ENCODE measurements at places on chromosomes 16 and 17.

DNA sequence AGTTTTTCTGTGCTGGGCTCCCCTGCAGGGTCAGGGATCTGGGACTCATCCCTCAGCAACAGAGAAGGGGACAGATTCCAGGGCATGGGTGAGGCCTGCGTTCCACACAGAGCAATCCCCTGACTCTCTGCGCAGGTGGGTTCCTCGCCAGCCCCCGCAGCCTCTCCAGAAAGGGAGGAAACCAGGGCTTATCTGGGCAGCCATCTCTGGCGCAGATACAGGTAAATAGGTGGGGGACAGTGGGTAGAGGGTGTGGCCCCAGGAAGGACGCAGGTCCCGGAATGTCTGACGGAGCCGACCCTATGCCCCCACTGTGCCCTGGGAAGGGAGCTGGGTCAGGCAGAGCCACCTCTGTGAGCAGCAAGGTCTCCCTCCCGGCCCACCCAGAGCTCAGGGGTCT is 23.2 kb downstream of the PIEZO1 start:
- no peak for DNase-seq

DNA sequence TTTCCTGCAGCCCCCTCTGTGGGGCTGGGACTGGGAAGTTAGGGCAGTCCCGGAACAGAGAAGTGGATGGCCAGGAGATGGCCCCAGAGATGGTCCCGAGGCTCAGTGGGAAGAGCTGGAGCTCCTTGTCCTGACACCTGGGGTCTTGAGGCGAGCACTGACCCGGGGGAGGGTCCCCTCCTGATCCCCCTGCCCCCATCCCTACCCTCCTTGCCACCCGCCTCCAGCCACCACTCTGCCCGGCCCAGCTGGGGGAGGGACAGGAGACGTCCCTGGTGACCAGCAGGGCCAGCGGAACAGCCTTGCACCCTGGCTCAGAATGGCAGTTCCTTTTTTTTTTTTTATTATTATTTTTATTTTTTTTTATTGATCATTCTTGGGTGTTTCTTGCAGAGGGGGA is 13.9 kb upstream of the RNF213 start:
- DNase-seq, result no peak

GRCh38 chr16:54946909-54947308 is 16.2 kb downstream of the IRX5 start:
- no peak for DNase-seq

DNA sequence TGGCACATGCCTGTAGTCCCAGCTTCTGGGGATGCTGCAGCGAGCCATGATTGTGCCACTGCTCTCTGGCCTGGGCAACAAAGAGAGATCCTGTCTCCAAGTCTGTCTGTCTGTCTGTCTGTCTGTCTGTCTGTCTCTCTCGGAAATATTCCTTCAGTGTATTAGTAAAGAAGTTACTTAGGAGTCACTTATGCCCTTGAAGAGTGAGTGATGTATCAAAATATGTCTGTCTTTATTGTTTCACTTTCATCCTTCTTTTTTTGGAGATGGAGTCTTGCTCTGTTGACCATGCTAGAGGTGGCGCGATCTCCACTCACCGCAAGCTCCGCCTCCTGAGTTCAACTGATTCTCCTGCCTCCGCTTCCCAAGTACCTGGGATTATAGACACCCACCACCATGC is 410.5 kb downstream of the WWOX start:
- no peak for DNase-seq

DNA sequence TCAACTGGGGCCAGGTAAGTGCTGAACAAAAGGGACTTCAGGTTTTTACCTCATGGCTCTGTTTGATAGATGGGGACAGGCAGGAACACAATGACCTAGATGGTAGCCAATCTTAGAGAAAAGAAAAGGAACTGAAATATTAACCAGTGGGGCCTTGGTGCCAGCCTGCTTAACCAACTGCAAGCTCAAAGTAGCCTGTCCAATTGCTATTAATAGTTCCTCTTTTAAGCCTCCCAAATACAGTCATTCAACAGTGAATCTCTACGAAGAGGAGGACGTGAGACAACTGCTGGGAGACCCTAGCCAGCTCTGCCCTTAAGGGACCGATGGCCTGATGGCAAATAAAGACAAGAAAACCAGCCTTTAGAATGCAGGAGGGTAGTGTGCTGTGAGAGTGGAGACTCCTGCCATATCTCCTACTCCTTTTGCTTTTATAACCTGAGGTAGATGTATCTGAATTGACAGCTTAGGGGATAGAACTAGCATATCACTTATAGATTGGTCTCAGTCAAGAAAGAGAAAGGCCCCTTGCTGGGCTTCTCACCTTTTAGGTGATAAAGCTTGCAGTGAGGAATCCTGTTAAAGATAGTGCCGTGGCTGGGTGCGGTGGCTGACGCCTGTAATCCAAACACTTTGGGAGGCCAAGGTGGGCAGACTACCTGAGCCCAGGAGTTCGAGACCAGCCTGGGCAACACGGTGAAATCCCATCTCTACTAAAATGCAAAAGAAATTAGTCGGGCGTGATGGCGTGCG is 28.3 kb downstream of the ARSG start:
- no peak for DNase-seq

GRCh38 chr17:34437188-34437587 is 74.2 kb upstream of the CCL1 start:
- no peak for DNase-seq

GRCh38 chr17:50149417-50150353 is 792 bp downstream of the PPP1R9B start:
- DNase-seq, result peak; percentile 76

DNA sequence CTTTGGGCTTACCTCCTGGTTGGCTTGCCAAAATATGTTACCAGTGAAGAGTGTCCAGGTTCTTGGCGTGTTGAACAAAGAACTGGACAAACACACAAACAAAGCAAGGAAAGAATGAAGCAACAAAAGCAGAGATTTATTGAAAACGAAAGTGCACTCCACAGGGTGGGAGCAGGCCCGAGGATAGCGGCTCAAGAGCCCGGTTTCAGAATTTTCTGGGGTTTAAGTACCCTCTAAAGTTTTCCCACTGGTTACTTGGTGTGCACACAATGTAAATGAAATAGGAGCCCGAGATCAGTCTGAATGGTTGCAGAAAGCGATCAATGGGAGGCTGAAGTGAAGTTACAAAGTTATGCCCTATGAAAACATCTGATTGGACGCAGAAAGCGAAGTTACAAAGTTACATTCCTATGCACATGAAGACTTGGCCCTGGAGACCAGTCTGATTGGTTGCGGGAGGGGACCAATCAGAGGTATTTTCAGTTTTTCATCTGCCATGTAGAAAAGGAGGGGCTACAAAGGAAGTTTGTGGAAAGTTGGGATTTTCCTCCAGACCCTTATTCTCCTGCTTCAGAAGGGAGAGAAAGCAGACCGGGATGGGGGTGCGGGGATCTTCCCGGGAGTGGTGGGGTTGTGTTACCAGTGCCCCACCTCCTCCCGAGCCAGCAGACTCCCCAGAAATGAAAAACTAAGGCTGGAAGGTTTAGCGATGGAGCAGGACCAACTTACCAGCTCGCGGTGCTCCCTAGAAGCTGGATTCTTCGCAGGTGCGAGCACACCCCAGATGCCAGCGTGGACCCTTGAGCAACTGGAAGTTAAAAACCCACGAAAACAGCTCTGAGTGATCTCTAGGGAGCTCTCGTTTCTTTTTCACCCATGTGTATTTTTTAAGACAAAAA is at the start of gene SLFN12:
Gene SLFN12, minus strand, starts transcription at position 325 of the 899 bp plus-strand sequence. CDS start 9,472 bp downstream, outside the sequence.
- DNase-seq, result peak; percentile 11

GRCh38 chr17:44914148-44914547 is 1.2 kb downstream of the GFAP start:
- no peak for DNase-seq

GRCh38 chr16:72394526-72394925 is 222.6 kb upstream of the PMFBP1 start:
- no peak for DNase-seq

DNA sequence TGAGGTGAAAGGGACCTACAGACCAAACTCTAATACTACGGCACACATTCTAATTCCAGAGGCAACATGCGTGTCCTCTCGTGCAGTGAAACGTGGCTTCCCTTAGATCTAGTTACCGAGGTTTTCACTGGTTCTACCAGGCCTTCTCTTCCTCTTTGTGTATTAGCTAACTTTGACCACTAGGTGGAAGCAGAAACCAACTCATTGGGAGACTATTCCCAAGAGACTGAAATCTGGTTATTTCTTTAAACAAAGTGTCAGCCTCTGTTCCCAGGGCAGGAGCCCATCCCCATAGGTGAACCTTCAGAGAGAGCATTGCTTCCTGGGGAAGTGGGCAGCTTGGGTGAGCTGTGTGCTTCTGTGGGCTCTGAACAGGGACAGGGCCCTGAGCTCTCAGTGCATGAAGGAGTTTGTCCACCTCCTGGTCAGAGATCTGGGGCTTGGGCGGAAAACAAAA is 19.7 kb upstream of the RCVRN start:
- peak; percentile 14 for DNase-seq

- DNase-seq, result no peak
Observed at GRCh38 chr16:14109077-14109775, 38.1 kb downstream of the MRTFB start.

DNA sequence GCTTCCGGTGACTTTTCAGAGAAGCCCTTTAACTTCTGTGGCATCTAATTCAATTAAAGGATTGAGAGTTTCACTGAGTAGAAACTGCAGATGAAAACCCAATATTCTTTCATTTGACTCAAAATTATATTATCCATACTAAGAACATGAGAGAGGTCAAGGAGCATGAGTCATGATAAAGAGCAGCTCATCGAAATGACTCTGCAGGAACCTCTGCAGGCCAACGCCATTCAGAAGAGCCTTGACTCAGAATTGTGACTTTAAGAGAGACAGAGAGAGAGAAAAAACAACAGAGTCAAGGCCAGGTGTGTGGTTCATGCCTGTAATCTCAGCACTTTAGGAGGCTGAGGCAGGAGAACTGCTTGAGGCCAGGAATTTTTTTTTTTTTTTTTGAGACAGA is 417.2 kb upstream of the XYLT1 start:
- no peak for DNase-seq

DNA sequence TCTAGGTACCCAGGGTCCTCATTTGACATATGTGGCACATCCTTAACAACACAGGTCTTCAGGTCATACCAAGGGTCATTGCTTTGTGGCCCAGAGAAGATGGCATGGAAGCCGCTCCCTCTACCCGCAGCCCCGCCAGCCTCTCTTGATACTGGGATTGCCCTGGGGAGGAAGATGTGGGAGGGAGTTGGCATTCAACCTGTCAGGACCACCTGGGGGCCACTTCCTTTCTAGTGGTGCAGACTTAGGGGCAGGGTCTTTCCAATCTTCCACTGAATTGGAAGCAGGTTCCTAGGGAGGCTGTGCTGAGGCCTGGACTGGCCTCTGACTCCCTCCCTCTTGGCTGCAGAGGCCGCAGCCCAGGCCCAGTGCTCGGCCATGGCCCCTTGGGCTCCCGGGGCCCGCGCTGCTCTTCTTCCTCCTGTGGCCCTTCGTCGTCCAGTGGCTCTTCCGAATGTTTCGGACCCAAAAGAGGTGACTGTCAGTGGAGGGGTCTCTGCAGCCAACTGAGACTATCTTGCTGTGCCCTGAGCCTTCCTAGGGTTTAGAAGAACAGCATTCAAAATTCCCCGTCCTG is 5.1 kb upstream of the HEXIM1 start:
- no peak for DNase-seq

DNA sequence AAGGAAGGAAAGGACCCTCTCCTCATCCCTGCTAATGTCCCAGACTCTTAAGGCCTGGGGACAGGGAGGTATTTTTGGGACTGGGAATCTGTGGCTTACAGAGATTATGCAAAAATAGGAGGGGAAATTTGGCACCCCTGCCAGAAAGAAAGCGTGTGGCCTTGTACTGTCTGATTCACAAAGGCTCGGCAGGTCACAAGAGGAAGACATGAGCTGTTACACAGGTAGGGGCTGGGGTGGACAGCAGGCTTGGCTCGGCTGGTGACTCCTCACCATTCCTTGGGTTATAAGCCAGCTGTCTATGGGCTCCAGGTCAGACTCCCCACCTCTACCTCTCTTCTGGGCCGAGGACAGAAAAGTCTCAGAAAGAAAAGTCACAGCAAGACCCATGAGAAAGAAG is 20.7 kb upstream of the SREBF1 start:
- DNase-seq, result no peak

Measured in stimulated activated effector memory CD8-positive, alpha-beta T cell treated with anti-CD3 and anti-CD28 coated beads, Interleukin-12 subunit alpha, Interleukin-12 subunit beta, amount 100 ng/mL, for 72 hours (primary cell).